ENCODE measurements at places on chromosomes 16 and 17.

DNA sequence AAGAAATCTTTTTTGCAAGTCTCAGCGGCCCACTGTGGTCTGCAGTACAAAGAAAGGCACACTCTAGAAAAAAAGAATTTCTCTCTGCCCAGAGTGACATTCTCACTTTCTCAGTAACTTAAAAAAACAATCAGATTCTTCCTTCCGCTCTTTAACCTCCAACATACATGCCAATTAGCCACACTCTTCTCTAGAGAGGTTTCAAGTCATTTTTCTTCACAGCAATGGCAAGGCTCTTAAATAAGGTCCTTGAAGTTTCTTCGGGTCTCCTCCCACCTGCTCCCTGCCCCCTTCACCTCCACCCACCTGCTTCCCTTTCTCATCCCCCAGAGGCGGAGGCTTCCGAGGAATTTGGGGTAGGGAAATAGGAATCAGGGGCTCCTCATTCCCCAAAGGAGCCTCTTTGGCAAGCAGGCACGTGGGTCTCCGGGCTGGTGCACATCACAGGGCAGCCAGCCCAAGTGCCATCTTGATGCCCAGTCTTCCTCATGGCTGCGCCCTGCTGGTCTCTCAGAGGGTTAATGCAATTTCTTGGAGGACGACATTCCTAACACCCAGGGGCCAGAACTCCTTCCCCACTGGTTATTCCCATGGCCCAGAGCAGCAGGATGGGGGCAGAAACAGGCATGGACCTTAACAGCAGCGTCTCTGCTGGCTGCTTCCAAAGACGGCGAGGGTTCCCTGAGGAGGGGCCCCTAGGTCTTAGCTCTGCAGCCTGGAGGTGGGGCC lies 855 bp upstream of the MEOX1 start:
- no peak for DNase-seq

DNA sequence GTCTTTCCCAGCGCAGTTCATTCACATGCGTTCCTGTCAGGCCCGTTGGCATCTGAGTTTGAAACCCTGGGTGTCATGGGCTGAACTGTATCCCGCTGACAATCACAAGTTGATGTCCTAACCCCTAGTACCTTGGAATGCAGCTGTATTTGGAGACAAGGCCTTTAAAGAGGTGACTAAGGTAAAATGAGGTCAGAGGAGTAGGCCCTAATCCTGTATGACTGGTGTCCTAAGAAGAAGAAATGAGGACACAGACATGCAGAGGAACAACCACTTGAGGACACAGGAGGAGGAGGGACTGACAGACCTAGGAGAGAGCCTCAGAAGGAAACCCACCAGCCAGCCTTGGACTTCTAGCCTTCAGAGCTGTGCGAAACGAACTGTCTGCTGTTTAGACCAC lies 33.1 kb downstream of the TRPV2 start:
- no peak for DNase-seq

- no peak for DNase-seq
Observed at GRCh38 chr17:59534583-59534982, 30.8 kb upstream of the DHX40 start.

DNA sequence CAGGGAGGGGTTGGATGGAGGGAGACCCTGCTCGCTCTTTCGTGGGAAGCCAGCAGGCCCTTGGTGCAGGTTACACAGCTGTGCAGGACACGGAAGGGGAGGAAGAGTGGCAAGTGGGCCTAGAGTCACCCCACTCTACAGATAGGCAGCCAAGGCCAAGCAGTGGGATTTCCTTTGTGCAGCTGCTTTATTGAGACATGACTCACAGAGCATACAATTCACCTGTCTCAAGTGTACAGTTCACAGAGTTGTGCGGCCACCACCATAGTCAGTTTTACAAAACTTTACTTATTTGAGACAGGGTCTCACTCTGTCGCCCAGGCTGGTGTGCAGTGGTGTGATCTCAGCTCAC lies 91.2 kb upstream of the CIBAR2 start:
- DNase-seq = no peak

GRCh38 chr17:77160091-77160874 lies 19.5 kb downstream of the SEC14L1 start:
- no peak for DNase-seq

DNA sequence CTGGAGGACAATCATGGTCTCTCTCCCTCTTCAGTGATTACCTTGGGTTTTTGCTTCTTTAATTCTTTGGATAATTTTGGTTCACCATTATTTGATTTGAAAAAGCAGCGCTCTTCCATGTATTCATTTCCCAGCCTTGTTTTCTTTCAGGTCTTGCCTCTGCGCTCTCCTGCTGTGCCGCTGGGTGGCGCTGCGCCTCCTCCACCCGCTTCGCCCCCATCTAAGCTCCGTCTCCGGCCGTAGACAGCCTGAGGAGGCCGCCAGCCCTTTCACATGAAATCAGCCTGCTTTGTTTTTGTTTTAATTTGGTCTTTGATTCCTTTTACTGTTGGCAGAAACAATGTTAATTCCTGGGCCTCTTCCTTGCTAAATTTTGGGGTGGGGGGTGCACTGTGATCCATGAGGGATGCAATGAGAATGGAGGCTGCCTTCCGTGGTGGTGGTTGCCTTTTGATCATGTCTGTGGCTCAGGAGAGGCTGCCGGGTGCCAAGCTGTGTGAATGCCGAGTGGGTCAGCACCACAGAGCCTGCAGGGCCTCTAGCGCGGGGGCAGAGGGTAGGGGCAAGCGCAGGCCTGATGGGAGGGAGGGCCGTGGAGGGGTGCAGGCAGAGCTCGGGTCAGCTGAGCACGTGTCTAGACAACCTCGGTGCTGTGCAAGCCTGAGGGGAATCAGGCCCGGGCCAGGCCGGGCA lies 64.1 kb downstream of the PLD6 start:
- DNase-seq = peak; percentile 57

DNA sequence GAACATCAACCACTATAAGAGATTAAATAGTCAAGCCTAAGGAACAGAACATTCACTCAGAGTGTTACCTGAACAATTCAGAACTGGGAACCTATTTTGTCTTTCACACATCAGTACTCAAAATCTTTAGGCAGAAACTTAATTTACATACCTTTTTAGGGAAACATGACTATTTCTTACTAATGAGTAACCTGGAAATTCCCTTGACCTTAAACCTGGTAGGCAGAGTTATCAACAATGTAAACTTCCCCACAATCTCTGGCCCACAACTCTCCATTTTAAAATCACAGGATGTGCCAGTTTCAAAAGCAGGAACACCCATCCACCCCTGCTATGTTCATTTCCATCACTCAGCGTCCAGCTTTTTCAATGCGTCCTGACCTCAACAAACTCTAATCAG lies 132.9 kb upstream of the ANKFN1 start:
- peak; percentile 5 for DNase-seq

GRCh38 chr17:72520665-72521303 lies 400.0 kb downstream of the SOX9 start:
- no peak for DNase-seq

DNA sequence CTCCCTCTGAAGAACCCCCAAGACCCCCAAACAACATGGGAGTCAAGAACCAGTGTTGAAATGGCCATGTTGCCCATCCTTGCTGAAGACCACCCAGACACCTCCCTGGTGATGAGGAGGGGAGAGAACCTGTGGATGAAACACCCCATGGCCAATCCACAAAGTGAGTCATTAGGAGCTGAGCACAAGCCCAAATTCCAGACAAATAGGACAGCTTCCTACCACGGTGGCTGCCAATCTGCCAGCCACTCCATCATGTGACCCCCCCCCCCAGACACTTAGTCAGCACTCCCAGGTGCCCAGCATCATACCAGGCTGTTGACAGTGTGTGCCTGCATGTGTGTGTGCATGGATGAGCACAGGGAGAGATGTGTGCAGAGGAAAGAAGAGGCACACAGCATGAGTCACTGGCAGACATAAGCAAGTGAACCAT lies 26.4 kb upstream of the RPL38 start:
- DNase-seq = no peak

DNA sequence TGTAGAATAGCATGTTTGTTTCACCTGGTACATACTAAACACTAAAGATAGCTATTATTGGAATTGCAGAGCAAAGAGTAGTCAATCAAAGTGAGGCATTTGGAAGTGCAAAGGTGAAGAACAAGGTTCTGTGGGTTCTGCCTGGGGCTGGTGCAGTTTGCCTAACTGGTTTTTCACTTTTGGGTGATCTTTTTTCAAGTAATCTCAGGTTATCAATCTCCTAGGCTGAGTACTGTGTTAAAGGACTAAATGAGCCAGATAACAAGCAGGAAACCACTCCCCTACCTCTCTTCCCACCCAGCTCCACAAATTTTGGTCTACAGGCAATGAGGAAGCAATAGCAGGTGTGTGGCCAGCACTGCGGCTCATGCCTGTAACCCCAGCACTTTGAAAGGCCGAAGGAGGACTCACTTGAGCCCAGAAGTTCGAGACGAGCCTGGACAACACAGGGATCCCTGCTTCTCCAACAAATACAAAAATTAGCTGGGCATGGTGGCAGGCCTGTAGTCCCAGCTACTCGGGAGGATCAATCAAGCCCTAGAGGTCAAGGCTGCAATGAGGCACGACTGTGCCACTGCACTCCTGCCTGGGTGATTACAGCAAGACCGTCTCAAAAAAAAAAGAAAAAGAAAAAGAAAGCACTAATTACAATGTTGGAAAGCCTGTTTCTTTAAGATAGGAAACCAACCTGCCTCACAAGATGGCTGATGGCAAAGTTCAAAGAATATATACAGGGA lies 2.0 kb upstream of the NTAN1 start:
- DNase-seq = no peak

GRCh38 chr17:21397341-21398190 lies 21.4 kb downstream of the KCNJ12 start:
- DNase-seq = no peak

GRCh38 chr17:79080761-79081290 lies 6.2 kb downstream of the ENGASE start:
- no peak for DNase-seq

DNA sequence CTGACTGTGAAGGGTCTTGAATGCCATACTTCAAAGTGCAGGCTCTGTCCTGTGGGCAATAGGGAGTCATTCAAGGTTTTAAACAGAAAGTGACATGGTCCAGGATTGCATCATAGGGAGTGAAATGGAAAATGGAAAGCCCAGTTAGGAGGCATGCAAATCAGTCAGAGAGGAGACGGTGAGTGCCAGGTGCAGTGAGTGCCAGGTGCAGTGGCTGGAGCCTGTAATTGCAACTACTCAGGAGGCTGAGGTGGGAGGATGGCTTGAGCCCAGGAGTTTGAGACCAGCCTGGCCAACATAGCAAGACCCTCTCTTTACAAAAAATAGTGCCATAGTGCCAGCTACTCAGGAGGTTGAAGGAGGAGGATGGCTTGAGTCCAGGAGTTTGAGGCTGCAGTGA lies 35.2 kb upstream of the SIAH1 start:
- DNase-seq = no peak

DNA sequence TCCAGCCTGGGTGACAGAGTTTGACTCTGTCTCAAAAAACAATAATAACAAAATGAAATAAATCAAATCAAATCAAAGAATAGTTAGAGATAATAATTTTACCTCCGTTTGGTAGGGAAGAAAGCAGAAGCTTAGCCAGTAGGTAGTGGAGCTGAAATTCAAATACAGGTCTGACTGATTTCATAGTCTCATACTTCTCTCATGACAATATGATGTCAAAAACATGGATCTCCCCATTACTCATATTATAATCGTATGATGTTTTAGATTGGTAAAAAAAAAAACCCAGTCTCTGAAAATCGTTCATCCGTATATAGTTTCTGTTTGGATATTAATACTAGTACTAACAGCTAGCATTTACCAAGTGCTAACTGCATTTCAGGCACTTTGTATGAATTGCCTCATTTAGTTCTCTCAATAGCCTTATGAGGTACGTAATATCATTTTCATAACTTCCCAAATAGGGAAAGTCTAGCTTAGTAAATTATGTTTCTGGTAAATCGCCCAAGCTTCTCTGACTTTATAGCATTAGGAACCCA lies 48.7 kb downstream of the CDH8 start:
- no peak for DNase-seq

- peak; percentile 70 for DNase-seq
Observed at GRCh38 chr17:19447085-19447583, 36.1 kb downstream of the RNF112 start.

- no peak for DNase-seq
Observed at GRCh38 chr16:35195864-35196216, 1736.4 kb downstream of the TP53TG3F start.

DNA sequence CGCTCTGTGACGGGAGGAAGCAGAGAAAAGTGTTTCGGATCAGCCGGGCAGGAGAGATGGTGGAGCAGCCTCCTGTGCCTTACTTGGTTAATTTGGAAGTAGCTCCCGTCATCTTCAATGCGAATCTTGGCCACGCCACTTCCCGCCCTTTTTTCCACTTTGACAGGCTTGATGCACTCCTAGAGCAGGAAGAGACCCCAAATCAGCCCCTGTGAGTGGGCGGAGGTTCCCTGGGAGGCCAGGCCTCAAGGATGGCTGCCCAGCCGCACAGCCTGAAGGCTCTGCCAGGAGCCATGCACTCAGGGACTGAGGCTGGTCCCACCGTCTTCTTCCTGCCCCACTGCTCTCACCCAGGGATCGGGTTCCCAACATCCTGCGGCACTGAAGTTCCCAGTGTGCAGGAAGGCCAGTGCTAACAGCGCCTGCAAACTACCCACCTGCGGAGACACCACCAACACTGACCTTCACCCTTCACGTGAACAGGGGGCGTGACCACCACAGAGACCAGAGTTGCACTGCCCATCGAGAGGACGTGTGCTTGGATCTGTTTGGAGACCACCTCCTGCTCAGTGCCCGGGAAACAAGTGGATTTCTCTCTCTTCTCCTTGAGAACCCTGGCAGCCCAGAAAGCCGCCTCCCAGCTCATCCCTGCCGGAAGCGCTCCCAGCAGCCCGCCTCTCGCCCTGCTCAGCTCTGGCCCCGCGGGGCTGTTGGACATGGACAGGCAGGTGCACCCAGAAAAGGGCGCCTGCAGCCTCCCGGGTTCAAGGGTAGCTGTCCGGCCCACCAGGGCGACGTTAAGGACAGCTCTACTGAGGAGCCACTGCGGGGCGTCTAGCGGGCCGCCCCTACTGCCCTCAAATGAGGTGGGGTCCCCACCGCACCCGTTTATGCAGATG lies 988 bp downstream of the CIAO3 start:
- DNase-seq = no peak

DNA sequence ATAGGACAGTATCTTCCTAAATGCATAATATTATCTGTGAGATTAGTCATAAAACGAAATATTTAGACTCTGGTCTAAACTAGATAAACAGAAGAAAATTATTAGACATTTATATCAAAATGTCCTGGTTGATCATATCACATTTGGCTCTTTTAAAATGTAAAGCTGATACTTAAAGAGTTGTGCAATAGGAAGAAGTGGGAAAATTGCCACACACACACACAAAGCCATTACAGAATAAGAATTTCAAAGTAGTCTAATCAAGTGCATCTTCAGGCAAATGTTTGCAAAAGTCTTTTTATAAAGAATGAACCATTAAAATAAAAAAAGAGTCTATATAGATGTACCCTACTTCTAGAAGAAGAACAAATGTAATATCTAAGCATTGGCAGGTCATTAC lies 301.7 kb downstream of the KIF2B start:
- DNase-seq = no peak

DNA sequence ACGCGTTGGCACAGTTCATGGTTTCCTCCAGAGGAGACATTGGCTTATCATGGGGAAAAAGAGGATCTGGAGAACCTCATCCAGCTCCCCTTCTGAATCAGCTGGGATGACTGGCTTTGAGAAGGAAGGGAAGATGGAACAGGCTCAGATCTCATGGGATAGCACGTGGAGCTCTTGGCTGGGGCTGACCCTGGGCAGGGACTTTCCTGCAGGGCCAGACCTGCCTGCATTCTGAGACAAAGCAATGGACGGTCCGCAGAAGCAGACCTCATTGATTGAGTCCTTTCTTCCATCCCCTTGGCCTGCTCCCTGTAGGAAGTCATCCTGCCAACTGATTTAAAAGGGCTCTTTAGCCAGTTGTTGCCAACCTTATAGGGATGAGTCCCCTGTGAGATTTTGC lies 26.2 kb downstream of the PLCD3 start:
- no peak for DNase-seq
